ENCODE measurements at places on chromosomes 6 and 20.

DNA sequence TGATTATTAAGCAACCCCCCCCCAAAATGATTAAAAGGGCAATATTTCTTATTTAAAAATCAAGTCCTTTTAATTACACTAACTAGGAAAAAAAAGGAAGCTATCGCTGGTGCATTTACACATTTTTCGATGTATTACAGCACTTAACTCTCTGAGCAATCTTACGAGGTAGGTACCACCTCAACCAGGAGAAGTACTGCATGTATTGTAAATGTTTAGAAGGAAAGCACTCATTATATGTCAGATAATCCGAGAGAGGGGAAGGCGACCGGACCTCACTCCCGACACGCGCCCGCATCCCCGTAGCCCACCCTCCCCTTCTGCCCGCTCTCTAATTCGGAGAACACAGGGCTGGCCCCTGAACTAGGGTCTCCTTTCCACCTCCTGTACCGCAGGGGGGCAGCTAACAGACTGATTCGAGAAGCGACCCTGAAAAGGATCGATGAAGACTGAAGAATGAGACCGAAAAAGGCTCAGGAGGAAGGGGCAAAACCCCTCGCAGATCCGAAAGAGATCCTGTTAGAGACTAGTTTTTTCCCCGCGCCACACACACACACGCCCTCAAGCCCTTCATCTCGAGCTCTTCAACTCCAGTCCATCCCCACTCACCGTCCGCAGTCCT is 337 bp downstream of the ESF1 start:
- no peak for DNase-seq

- no peak for DNase-seq
Observed at GRCh38 chr20:36313476-36313875, 7.3 kb downstream of the DLGAP4 start.

- DNase-seq, result no peak
Observed at GRCh38 chr20:3651204-3651962, 11.8 kb downstream of the GFRA4 start.

GRCh38 chr6:123564361-123564760 is 72.4 kb downstream of the TRDN start:
- DNase-seq, result no peak

GRCh38 chr20:24949756-24950127 is 673 bp downstream of the CST7 start:
- DNase-seq, result no peak

GRCh38 chr6:119173249-119174084 is 95.0 kb upstream of the FAM184A start:
- no peak for DNase-seq

Data from fibroblast of lung (primary cell).